Astrocyte (in vitro differentiated cells and primary cell): ENCODE measurements at places on chromosomes 5 and 9.

- no peak for DNase-seq
- no peaks in the 10 kb centered on the region for H3K36me3 ChIP-seq
- no peak overlapping the region for H3K27ac ChIP-seq
- H3K4me3 ChIP-seq = no peak overlapping the region
- H3K27me3 ChIP-seq = no peaks in the 10 kb centered on the region
Measured at GRCh38 chr9:135069558-135070197, 17.8 kb upstream of the OLFM1 start.

- H3K27ac ChIP-seq = no peak overlapping the region
- H3K36me3 ChIP-seq = no peaks in the 10 kb centered on the region
- no peaks in the 10 kb centered on the region for H3K4me1 ChIP-seq
- H3K4me3 ChIP-seq = no peak overlapping the region
- no peaks in the 10 kb centered on the region for H3K27me3 ChIP-seq
- DNase-seq = no peak
Measured at GRCh38 chr5:121399879-121400278, 451.8 kb upstream of the FTMT start.

GRCh38 chr9:37413311-37413710 lies 9.2 kb upstream of the GRHPR start:
- H3K4me3 ChIP-seq = no peak overlapping the region
- peaks cover 8% of the 10 kb centered on the region for H3K4me1 ChIP-seq
- no peak overlapping the region for H3K27ac ChIP-seq

DNA sequence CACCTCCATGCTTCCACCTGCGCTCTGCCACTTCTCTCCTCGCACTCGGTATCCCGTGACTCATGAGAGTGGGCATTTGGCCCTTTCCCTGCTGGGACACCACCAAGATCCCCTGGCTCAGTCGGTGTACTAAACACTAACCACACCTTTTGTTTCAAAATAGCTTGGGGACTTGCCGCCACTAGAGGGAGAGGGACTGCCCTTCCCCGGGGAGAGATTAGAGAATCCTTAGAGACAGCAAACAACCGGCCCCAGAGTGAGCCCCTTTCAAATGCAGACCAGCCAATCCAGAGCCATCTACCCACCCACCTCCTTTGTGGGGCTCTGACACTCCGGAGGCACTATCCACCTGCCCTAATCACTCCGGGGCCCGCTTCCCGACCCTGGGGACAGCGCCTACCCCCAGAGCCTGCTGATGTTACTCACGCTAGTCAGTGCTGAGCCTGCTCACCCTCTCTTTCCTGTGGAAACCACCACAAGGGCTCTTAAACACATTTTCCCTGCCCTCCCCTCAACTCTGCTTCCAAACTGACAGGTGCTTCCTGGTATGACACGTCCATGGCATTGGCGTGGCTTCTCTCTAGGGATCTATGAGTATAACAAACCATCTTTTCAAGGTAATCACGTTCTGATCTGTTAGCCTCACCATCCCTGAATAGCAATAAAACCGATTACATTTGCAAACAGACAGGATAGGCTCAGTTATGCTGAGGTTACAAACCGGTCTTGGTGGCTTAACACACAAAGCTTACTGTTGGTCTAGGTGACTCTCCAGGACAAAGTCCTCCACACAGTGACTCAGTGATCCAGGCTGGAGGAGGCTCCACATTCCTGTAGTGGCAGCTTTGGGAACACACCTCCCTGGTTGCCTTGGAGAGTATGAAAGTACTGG lies 180.1 kb upstream of the MVB12B start:
- no peak overlapping the region for H3K4me3 ChIP-seq
- H3K27me3 ChIP-seq = peaks cover 17% of the 10 kb centered on the region
- H3K4me1 ChIP-seq = no peaks in the 10 kb centered on the region
- no peaks in the 10 kb centered on the region for H3K36me3 ChIP-seq
- DNase-seq = no peak
- H3K27ac ChIP-seq = no peak overlapping the region

DNA sequence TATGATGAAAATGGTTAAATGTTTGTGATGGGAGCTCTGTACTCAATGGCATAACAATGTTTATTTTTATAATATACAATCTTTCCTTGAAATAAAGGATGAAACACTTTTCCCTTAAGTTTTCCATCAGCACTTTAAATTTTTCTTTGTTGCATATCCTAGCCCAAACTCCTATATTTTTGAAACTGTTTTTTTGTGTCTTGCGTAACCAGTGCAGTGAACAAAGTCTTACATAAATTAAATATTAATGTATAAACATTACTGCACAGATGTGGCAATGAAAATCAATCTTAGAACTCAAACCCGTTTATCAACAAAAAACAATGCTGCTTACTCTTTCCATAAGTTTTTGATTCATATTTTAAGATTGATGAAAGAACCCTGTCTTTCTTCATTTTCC lies 34.1 kb upstream of the IL31RA start:
- DNase-seq = no peak
- H3K27ac ChIP-seq = no peak overlapping the region
- no peak overlapping the region for H3K4me3 ChIP-seq
- H3K27me3 ChIP-seq = peaks cover 4% of the 10 kb centered on the region
- no peaks in the 10 kb centered on the region for H3K4me1 ChIP-seq

DNA sequence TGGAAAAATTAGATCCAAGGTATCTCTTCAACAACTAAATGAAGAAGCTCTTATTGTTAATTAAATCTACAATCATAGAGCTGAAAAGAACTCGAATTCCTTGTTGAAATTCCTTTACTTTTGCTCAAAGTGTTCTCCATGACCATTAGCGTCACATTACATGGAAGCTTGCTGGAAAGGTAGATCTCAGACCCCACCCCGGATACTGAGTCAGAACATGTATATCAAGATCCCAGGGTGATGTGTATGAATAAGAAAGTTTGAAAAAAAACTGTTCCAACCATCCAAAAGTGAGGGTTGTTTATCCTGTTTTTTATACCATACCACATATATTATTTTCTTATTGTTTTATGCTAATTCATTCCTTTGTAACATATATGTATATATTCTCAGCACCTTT lies 237.1 kb upstream of the PUM3 start:
- H3K36me3 ChIP-seq = no peaks in the 10 kb centered on the region
- H3K4me1 ChIP-seq = no peaks in the 10 kb centered on the region
- no peaks in the 10 kb centered on the region for H3K27me3 ChIP-seq

- H3K4me1 ChIP-seq = no peaks in the 10 kb centered on the region
- H3K27me3 ChIP-seq = peaks cover 45% of the 10 kb centered on the region
- H3K4me3 ChIP-seq = no peak overlapping the region
Measured at GRCh38 chr9:37056046-37056920, 22.2 kb upstream of the PAX5 start.

- H3K36me3 ChIP-seq = no peaks in the 10 kb centered on the region
- no peaks in the 10 kb centered on the region for H3K27me3 ChIP-seq
- peak overlapping the region; percentile 41 for H3K4me3 ChIP-seq
- peak; percentile 89 for DNase-seq
- peaks cover 14% of the 10 kb centered on the region for H3K4me1 ChIP-seq
Measured at GRCh38 chr5:57383093-57383861, 99.3 kb downstream of the ACTBL2 start.

DNA sequence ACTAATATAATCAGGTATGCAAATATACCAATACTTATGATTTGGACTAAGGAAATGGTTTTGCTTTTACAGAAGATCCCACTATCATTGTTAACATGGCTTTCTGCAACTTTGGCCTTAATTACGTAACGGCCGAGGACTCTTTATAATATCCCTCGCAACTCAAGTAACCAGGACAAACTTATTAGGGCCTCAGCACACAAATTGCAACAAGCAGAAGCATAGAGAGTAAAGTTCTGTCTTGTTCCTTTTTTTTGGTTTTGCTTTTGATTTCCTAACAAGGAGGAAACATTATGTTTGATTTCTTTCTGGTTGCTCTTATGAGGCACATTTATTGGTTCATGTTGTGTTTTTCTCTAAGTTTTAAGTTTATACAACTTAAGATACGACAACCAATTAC lies 60.4 kb downstream of the RORB start:
- no peaks in the 10 kb centered on the region for H3K36me3 ChIP-seq
- no peak overlapping the region for H3K4me3 ChIP-seq
- peaks cover 14% of the 10 kb centered on the region for H3K4me1 ChIP-seq
- DNase-seq = no peak

- no peak overlapping the region for H3K27ac ChIP-seq
- no peaks in the 10 kb centered on the region for H3K27me3 ChIP-seq
- no peaks in the 10 kb centered on the region for H3K36me3 ChIP-seq
- DNase-seq = no peak
- H3K4me1 ChIP-seq = peaks cover 8% of the 10 kb centered on the region
- H3K4me3 ChIP-seq = no peak overlapping the region
Measured at GRCh38 chr9:120610975-120611689, 31.2 kb upstream of the CDK5RAP2 start.
